ENCODE measurements at places on chromosomes 2 and 18.

- DNase-seq = no peak
These were observed 637.7 kb upstream of the ID2 start for GRCh38 chr2:8044046-8044594.

DNA sequence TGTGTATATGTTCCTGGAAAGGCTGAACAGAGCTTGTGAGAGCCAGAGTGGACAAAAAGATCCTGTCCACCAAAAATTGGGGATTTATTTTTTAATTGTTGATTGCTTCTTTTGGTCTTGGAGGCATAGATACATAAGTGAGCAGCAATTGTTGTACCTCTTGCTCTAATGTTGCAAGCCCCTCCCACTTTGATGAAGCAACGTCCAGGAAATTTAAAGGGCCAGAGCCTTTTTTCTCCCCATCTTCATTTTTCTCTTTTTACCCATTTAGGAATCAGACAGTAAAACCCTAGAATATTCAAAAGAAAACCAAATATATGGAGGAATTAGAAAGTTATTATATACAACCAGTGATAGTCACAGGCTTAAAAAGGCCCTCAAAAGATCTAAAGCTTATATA is 871.8 kb upstream of the NRXN1 start:
- no peak for DNase-seq

DNA sequence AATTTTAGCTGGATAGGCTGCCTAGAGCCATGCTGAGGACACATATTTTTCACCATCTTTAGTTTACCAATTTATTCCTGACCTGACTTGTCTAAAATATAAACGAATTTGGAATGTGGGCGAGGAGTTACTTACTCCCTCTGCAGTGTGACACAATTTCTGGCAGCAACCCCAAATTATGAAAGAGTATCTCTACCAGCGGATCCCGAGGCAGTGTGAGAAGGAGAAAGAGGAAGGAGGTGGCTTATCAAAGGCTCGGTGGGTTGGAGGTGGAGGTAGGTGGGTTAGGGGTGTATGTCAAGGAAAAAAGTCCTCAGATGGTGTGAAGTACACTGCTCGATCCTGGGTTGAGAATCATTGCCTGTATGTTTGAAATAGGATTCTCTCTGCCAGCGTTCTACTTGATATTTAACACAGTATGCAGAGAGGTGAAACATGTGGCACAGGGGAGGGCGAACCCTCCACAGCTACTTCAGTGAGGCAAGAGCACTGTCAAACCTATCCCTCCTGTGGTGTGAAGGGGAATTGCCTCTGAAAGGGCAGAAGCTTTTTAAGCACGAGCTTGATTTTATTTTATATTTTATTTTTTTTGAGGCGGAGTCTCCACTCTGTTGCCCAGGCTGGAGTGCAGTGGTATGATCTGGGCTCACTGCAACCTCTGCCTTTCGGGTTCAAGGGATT is 76.0 kb downstream of the RFTN2 start:
- DNase-seq = no peak

GRCh38 chr18:79856119-79857007 is 58.6 kb downstream of the KCNG2 start:
- DNase-seq = no peak

DNA sequence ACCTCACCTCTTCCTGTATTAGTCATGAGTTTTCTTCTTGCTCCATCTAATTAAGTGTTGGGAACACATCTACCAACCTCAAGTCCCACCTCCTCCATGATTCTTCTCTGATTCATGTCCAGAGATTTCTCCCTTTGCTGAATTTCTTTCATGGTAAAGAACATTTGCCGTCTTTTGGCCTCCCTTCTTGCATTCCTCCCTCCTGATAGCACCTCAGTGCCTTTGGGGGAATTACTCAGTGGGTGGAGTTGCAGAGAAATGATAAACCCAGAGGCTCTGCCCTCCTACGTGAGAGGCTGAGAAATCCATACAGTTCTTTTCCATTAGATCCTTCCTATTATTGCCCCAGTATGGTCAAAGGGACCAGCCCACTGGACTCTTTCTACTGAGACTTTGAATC is 651.9 kb downstream of the SLC4A3 start:
- no peak for DNase-seq

DNA sequence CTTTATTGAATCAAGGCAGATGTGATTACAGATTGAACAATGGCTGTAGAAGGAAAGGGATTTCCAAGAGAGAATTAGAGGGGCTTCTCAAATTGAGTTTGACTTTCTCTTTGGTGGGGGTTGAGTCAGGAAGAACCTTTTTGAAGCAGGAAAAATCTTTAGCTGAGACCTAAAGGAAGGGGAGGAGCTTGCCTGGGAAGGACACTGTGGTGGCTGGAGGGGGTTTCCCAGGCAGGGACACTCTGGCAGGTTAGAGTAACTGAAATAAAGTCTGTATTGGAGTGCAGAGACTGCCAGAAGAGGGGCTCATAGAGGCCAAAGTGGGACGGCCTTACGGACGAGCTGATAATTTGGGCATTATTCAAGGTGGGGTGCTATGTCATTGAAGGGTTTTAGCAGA is 69.3 kb downstream of the NEDD4L start:
- DNase-seq = no peak

DNA sequence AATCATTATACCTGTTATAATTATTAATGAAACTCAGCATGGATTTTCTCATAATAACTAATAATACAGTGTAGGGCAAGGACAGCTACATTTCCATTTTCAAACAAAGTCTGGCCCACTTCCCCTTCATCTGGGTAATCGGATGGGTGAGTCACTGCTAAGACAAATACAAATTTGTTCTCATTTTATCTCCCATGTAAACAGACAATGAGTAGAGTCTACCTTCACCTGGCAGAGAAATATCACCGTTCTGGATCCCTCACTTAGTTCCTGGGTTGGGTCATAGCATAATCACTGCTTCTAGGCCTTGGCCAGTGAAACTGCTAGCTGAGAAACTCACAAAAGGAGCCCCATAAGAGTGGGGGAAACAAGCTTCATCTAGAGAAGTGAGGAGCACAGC is 9.2 kb downstream of the CNTNAP5 start:
- DNase-seq = no peak
